ENCODE measurements at places on chromosomes 1 and 21.

DNA sequence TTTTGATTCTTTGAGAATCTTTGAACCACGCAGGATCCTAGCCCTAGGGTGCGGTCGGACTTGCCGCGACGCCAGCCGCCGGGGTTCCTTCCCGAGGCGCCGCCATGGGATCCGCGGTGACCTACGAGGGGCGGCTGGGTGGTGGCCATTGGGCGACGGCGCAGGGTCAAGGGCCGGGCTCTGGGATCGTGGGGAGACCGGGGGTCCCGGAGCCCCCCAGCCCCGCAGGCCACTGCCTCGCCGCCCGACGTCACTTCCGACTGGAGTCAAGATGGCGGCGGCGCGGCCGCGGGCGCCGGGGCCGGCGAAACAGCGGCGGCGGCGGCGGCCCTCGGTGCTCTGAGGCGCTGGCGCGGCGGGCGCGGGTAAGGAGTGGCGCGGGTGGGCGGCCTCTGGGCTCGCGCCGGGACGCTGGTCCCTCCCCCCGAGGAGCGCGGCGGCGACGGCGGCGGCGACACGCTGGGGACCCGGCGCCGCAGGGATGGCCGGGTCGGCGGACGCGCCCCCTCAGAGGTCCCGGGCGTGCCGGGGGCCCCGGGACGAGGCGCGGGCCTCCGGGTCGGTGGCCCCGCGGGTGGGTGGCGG, at the start of gene PRDM2:
TSS of gene PRDM2 (plus strand) at position 253 of the 585 bp plus-strand sequence. CDS start 15,418 bp downstream, outside the sequence.
- no peak for DNase-seq

- DNase-seq: no peak
Measured at GRCh38 chr1:160009081-160009480, 22.7 kb downstream of the PIGM start.

DNA sequence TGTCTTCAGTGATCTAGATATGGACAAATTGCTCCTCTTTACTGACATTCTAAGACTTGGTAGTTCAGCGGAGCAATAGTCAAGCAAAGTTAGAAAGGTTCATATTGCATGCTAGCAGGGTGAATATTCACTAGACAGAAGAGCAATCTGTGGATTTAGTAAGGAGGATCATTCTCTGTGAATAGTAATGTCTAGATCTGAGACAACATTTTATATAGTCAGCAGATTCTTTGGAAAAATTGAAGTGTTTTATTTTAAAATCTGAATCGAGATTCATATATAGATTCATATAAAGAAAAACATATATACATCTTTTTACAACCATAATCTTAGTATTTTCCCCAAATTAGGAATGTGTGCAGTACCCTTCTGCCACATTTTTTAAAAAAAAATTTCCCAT, 274.5 kb upstream of the BRINP3 start:
- no peak for DNase-seq

DNA sequence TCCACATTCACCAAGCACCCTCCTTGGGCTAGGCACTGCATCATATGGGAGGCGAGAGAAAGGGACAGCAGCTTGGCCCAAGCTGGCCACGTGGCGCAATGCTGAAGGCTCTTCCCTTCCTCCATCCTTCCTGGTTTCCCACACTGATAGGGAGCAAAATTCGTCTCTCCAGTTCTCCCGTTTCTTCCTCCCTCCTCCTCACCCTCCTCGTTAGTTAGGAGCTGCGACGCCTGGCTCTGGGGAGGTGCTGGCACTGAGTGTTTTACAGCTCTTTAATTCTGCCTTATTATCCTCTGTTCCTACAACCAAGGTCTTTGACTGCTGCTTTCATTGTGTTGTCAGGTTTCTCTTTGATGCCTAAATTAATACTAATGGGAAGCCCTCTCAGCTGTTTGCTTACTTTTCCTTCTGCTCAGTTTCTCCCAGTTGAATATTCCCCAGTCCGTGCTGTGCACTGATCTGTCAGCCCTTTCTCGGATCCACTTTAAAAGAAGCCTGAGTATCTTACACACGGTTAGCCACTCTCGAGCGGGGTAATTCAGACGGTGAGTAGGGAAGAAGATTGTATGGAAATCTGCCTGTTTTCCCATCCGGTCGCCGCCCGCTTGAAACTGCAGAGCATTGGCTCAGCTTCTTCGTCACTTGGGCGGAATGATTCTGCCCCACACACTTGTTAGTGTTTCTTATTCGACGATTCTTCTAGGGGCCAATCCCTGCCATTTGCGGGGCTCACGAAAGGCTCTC, 56.2 kb upstream of the SMYD2 start:
- no peak for DNase-seq

- DNase-seq: no peak
Measured at GRCh38 chr1:226002667-226003501, 3.7 kb upstream of the SDE2 start.

- DNase-seq: no peak
Measured at GRCh38 chr1:222301652-222302051, 246.3 kb downstream of the HHIPL2 start.

DNA sequence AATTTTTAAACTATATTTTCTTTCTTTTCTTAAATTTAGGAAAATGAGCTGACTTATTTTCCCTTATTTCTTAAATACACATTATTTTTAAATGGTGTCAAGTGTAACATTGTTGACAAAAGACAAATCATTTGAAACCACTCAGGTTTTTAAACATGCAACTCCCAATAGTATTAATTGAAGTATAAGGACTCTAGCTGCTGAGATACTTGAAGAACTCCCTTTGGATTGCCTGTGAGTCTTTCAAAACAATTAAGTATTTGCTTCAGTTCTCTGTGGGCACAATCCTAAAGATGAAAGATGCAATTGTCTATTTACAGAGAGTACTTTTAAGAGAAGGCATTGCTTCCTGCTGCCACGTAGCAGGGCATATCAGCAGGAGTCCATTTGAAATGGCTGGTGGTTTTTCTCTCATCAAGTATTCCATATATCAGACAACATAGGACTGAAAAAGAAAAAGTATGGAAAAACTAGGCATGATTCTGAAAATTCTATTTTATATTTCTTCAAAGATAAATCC, 373.4 kb downstream of the NEGR1 start:
- no peak for DNase-seq

- no peak for DNase-seq
Measured at GRCh38 chr1:233777566-233777965, 126.9 kb upstream of the SLC35F3 start.

DNA sequence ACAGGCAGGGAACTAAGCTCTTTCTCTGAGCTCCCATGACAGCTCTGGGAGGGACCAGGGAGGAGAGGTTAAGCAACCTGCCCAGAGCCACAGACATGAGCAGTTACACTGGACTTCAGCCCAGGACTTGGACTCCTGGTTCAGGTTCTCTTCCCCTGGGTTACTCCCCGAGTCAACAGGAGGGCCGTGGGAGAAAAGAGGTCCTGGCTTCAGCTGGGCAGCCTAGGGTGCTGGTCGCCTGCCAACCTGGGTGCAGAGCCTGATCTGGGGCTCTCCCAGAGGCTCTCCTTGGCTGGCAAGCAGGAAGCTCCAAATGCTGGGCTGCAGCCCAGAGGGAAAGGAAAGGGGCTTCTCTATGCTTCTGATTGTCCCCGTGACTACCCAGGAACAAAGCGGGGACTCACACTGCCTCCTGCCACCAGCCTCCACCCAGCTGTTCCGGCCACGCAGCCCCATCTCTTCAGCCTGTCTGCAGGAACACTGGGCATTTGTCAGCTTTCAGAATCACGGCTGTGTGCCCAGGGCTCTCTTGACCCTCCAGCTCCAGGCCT, 141.8 kb downstream of the HIVEP3 start:
- DNase-seq: no peak

DNA sequence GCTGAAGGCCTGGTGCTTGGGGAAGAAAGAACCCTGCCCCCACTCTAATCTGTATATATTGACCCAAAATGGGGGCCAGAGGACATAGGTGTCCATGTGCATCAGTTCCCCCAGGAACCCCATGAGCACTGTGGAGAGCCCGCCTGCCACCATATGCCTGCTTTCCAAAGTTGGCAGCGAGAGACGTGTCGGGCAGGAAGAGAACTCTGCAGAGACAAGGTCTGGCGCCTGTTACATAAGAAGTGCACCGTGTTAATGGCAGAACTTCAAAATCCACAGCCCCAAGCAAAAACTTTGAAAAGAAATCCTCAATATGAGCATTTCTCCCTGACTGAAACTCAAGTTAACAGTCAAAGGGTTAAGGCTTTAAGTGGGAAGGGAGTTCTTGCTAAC, 8.0 kb downstream of the CTNNBIP1 start:
- no peak for DNase-seq

- peak; percentile 54 for DNase-seq
Measured at GRCh38 chr1:155176544-155177071, 3.0 kb downstream of the TRIM46 start.

DNA sequence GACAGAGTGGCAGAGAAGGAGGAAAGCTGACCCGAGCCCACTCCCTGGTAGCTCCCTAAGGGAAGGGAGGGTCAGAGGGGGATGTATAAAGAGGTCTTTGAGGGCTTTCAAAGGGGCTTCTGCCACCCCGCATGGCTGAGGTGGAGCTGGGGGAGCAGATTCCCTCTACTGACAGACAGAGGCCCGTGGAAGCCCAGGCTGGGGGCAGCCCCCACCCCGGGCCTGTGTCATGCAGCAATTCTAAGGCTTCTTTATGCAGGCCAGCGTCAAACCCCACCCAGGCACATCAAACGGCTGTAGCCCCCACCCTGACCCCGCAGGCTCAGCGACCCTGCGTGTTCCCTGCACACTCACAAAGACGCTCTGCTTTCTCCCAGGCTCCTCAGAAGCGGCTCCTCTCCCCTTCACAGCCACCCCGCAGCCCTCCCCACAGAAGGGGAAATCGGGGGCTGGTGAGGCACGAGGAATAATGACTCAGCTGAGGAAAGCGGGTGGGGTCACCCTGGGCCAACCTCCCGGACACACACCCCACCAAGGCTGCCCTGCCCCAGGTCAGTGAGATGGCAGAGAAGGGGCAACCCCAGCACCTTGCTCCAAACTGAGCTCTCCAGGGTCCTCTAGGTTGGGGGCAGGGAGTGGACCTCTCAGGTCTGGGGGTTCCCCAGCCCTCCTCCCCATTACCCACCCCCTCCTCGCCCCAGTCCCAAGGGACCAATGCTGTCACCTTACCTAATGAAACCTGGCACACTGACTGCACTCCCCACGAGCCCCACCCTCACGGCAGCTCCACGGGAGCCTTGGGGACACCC, 10.8 kb downstream of the SLC45A3 start:
- peak; percentile 12 for DNase-seq

DNA sequence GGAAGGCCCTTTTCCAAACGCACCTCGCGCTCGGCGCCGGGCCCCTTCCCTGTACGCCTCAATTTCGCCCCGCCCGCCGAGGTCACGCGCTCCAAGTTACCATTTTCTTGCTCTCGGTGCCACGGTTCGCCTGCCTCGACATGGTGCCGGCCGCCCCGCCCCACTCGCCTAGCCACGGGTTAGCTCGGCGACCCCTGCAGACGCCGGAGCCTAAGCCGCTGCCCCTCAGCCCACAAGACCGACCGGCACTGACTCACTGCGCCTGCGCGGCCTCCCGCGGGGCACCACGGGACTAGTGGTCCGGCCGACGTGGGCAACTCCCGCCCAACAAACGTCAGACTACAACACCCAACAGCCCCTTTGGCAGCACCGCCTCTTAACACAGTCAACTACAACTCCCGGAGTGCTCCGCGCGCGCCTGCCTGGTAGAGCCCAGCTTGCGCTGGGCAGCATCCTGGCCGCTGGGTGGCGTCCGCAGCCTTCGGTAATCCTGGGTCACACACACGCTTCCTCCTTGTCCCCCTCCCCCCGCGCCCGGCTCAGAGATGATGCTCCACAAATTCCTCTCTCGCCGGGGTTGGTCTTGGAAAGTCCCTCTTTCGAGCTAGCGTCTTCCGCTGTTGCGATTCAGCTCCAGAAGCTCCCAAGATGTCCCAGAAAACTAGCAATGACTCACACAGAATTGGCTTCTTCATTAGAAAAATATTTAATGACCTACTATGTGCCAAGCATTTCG, at the start of gene TRAPPC3:
TSS of gene TRAPPC3 (minus strand) at position 250 of the 736 bp plus-strand sequence. CDS start at position 142, 108 bp downstream.
- peak; percentile 100 for DNase-seq

GRCh38 chr1:177589166-177589565, 380.7 kb downstream of the SEC16B start:
- DNase-seq: no peak

DNA sequence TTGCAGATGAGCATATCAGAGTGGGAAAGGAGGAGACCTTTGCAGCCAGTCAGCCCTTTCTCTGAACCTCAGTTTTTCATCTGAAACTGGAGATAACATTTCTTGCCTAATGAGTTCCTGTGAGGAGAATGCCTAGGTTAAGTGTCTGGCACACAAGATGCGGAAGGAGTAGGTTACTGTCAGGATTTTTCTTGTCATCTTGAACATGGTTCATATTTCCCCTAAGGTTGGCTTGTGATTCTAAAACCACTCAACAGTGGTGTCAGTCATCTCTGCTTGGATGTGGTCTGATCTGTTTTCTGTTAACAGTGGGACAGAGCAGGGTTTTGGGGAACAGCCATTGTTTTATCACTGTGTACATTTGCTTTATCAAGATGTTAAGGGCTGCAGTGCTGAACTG, 70.6 kb downstream of the TGFB2 start:
- no peak for DNase-seq

- no peak for DNase-seq
Measured at GRCh38 chr21:40964691-40965090, 117.7 kb upstream of the DSCAM start.

DNA sequence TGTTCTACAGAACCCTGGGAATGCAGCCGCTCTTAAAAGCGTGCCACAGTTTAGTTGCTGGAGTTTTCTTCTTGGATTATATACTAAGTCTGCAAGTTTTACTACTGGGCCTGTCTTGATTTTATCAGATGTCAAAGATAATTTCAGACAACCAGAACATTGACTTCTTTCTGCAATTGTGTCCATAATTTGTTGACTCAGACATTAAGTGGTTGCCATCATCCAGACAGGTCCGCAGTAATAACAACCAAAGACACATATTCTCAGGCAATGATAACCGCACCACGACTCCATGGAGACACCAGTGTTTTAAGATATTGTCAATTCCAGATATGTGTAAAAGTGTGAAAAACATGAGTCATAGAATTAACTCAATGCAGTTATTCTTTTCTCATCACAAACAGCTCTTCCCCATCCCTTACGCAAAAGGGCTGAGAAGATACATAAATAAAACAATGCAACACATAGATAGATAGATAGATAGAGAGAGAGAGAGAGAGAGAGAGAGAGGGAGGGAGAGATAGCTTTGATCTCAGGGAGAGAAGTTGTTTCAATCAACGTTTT, 90.4 kb upstream of the FMN2 start:
- no peak for DNase-seq

- DNase-seq: peak; percentile 96
Measured at GRCh38 chr1:112956544-112957132, 642 bp upstream of the SLC16A1 start.

GRCh38 chr1:218742467-218743262, 397.5 kb downstream of the TGFB2 start:
- DNase-seq: peak; percentile 52

- peak; percentile 20 for DNase-seq
Measured at GRCh38 chr21:41506611-41507520, 1.1 kb downstream of the TMPRSS2 start.

GRCh38 chr21:17903929-17904639, 84.9 kb upstream of the C21orf91 start:
- DNase-seq: no peak

DNA sequence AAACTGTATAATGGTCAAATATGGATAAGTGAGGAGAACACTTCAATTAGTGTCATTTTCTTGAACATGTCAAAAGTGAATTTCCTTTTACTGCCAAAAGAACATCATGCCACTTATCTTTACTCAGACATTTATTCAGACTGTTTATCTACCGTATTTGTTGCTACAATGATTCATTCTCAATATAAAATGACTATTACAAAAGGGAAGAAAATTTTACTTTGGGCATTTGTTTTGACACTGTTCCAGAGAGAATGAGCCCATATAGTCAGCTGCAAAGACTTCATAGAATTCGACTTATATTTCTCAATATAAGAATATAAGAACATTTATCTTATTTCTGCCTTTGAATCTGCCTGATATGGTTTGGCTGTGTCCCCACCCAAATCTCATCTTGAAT, 1699.1 kb downstream of the BRINP3 start:
- DNase-seq: no peak
